Activated T-helper 1 cell treated with anti-CD3 and anti-CD28 coated beads, Interleukin-12 subunit alpha, Interleukin-12 subunit beta, Interleukin-2, Interleukin-4 antibody, amounts not matched to agents 30 ng/mL and 10 ng/mL and 1 ng/mL, durations not matched to agents 14 hours and 24 hours and 36 hours (primary cell): ENCODE measurements at places on chromosomes 7 and 10. TPM values are rescaled to one million over a fixed set of nuclear protein-coding genes. Genes with fewer than 3 reads are reported as not detected.

LRRC18 gene
- total RNA-seq: not detected in 2 replicates

PTN gene
- total RNA-seq: not detected in 2 replicates

CLEC2L gene
- total RNA-seq: not detected in 2 replicates

CTAGE6 gene
- total RNA-seq: 0.93 TPM in 1 of 2 replicates, not detected in the other

FANK1 gene
- total RNA-seq: not detected in 2 replicates

- H3K4me3 ChIP-seq: no peak overlapping the region
- no peak for DNase-seq
- H3K27ac ChIP-seq: no peak overlapping the region
- H3K36me3 ChIP-seq: no peaks in the 10 kb centered on the region
Measured at GRCh38 chr10:119409906-119410305, 132.6 kb downstream of the RGS10 start.

GRCh38 chr10:103079100-103079499 is 114.0 kb downstream of the NT5C2 start:
- no peaks in the 10 kb centered on the region for H3K27me3 ChIP-seq
- no peak overlapping the region for H3K27ac ChIP-seq
- H3K4me3 ChIP-seq: no peak overlapping the region
- DNase-seq: no peak

GRCh38 chr10:69130251-69130650 is 6.3 kb downstream of the VPS26A start:
- no peaks in the 10 kb centered on the region for H3K27me3 ChIP-seq
- peaks cover 15% of the 10 kb centered on the region for H3K36me3 ChIP-seq
- peaks cover 25% of the 10 kb centered on the region for H3K4me1 ChIP-seq
- DNase-seq: no peak
- no peak overlapping the region for H3K4me3 ChIP-seq

DNA sequence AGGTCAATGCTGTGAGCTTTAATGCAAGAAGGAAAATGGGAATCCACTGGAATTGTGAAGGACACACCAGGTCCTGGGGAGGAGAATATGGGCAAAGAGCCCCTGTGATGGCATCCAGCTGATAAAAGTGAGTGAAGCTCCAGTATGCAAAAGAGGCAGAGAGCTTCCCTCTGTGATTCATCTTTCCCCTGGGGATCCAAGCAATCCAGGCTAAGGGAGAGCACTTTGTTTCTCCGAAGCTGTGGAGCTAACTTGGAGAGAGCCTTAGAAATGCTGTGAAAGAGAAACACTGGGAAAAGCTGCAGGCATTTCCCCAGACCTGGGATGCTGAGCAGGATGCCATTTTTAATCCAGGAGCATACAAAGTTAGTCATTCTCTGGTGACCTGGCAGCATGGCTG is 489.5 kb downstream of the SH2D4B start:
- no peak overlapping the region for H3K27ac ChIP-seq
- H3K4me1 ChIP-seq: no peaks in the 10 kb centered on the region
- no peak overlapping the region for H3K4me3 ChIP-seq
- DNase-seq: no peak
- H3K27me3 ChIP-seq: no peaks in the 10 kb centered on the region
- no peaks in the 10 kb centered on the region for H3K36me3 ChIP-seq

GRCh38 chr10:6182454-6183098 is 20.2 kb upstream of the PFKFB3 start:
- no peak for DNase-seq
- no peaks in the 10 kb centered on the region for H3K36me3 ChIP-seq
- H3K27me3 ChIP-seq: no peaks in the 10 kb centered on the region
- H3K4me3 ChIP-seq: no peak overlapping the region
- no peak overlapping the region for H3K27ac ChIP-seq

- no peaks in the 10 kb centered on the region for H3K27me3 ChIP-seq
- H3K27ac ChIP-seq: no peak overlapping the region
- H3K4me3 ChIP-seq: no peak overlapping the region
- H3K36me3 ChIP-seq: no peaks in the 10 kb centered on the region
Measured at GRCh38 chr10:70911386-70911785, 23.0 kb upstream of the PCBD1 start.

- DNase-seq: no peak
- no peaks in the 10 kb centered on the region for H3K27me3 ChIP-seq
- H3K4me1 ChIP-seq: no peaks in the 10 kb centered on the region
- no peak overlapping the region for H3K27ac ChIP-seq
- H3K4me3 ChIP-seq: no peak overlapping the region
Measured at GRCh38 chr7:29457141-29457561, 106.5 kb upstream of the PRR15 start.
